GM23248 (cell line): ENCODE measurements at places on chromosomes 7 and 10.

GRCh38 chr10:111598433-111599059 lies 521.7 kb downstream of the ADRA2A start:
- DNase-seq, result peak; percentile 79

GRCh38 chr7:66696774-66697191 lies 43.8 kb upstream of the RABGEF1 start:
- DNase-seq, result peak; percentile 57

- DNase-seq, result peak; percentile 93
Observed at GRCh38 chr10:126387041-126387921, 996 bp downstream of the ADAM12 start.

GRCh38 chr10:88968391-88968790 lies 15.8 kb upstream of the ACTA2 start:
- peak; percentile 53 for DNase-seq

GRCh38 chr10:50592961-50593418 lies 30.8 kb downstream of the SGMS1 start:
- peak; percentile 60 for DNase-seq
